ELF-1 (cell line): ENCODE measurements at places on chromosomes 7 and 10.

DNA sequence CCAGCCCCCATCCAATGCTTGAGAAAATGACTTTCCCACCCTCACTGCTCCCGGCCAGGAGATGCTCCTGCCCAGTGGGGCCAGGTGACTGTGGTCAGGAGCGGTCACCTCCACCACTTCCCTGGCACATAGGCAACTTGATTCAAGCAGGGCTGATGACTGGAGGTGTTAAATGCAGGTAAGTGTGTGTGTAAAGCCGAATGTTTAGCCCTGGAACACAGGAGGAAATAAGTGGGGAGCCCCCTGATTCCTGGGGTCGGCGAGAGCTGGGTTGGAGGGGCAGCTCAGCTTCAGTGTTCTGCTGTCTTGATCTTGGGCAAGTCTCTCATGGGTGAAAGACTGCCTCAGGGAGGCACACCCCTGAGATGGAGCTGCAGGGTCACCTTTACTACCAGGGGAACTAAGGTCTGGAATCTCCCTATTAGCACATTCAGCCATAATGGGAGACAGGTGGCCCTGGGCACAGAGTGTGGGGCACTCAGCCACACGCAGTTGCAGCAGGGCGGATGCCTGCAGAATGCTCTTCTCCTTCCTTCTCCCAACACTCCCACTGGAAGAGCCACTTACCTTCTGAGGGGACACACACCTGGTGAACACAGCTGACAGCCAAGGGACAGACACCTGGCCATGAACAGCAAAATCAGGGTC, 124.1 kb downstream of the PTPN20 start:
- no peak for DNase-seq

DNA sequence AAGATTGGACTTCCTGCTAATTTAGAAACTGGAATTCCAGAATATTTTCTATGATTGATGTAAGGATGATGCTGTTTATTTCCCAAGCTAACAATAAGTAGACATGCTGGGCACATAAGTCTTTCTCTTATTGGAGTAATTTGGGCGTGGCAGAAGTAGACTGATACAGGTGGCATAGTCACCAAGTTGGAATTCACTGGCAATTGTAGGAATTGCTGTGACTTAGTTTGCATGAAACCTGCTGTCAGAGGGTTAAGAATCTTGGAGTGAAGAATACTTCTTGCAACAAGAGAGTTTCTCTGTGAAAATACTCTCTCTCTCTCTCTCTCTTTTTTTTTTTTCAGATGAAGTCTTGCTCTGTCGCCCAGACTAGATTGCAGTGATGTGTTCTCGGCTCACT, 569.7 kb downstream of the REEP3 start:
- no peak for DNase-seq

- DNase-seq = no peak
Observed at GRCh38 chr7:143043391-143043790, 8.8 kb upstream of the OR6V1 start.

GRCh38 chr10:49508249-49508648, 30.7 kb downstream of the ERCC6 start:
- no peak for DNase-seq

DNA sequence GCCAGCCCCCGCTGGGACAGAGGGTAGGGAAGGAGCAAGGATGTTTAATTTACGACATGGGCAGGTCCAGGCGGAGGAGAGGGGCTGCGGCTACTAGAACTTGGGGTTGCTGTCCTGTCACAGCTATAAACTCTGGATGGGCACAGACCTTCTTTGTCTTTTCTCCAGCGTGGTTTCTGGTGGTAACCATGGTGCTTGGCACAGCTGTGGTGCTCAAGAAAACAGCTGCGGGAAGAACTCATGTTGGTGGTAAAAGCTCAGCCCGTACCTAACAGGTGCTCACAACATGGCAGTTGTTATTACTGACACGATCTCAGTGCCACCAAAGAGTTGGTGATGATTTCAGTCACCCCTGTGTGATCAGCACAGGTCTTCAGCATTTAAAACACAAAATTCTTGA, 13.8 kb downstream of the BAIAP2L1 start:
- no peak for DNase-seq

DNA sequence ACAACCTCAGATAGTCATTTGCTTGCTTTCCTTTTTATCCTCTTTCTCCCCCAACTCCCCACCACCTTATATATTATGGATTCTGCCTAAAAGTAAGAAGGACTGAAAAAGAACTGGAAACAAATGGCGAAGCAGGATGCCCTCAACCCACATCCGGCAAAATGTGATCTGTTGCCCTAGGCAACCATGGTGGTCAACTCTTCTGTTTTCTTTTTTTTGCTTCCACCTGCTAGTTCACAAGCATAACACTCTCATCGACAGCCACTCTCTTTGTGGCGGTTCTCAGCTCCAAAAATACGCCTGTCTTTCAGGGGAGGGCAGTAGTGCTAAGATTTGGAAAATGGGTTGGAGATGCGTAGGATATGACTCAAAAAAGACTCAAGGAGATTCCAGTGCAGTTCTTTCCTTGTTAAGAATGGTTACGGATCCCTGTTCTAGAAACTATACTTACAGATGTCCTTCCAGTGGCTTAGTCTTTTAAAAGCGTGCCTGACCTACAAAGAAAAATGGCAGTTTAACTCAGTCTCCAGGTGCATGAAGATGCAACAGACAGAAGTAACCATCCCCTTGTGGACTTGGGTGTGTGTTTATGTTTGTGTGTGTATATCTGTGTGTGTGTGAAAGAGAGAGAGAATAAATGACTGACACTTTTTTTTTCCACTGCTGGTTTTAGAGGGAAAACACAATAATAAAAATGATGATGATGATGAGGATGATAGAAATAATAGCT, 10.7 kb downstream of the APBB1IP start:
- no peak for DNase-seq

GRCh38 chr10:5449823-5450222, 37.5 kb downstream of the NET1 start:
- no peak for DNase-seq

- no peak for DNase-seq
Observed at GRCh38 chr10:17375936-17376584, 78.3 kb downstream of the ST8SIA6 start.
